ENCODE measurements at places on chromosomes 7 and 10.
A peak's percentile ranks its signal among the peaks of the same experiment; 100 is the strongest.

DNA sequence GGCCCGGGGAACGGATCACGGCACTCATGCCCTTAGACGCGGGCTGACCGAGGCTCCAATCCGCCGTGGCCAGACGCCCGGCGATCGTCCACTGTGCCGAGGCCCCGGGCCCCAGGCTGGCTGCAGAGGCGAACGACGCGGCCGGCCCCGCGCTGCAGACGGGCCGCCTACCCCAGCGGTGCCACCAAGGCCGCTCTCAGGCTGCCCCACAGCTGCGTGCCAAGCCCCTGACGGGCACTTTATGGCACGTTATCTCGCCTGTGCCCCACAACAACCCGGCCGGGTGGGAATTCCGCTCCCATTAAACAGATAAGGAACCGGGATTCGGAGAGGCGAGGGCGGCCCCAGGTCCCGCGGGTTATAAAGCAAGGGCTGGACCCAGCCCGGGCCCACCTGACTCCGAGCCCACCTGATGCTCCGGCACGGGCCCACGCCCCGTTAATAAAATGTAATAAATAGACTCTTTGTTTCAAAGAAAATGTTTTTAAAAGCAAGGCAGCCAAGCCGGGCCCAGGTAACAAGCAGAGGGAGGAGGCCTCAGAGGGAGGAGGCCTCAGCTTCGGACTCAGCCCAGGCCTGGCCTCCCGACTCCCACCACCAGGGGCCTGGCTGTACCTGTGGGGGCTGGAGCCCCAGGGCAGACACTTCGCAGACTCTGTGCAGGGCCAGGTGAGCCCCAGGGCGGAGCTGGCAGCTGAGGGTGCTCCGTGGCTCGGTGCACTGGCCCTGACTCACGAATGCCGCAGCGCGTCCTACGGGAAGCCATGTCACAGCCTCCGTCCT, 79.7 kb downstream of the FOXL3 start:
- no peak for DNase-seq

DNA sequence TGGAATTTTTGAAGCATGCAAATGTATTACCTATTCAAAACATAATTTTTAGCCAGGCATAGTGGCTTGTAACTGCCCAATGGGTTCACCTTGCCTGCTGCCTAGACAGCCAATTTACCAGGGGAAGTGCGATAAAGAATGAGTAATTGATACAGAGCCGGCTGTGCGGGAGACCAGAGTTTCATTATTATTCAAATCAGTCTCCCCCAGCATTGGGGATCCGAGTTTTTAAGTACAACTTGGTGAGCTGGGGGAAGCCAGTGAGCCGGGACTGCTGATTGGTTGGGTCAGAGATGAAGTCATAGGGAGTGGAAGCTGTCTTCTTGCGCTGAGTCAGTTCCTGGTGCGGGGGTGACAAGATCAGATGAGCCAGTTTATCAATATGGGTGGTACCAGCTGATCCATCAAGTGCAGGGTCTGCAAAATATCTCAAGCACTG, 29.1 kb upstream of the NRBF2 start:
- no peak for DNase-seq

- no peak for DNase-seq
Observed at GRCh38 chr7:106619213-106619612, 41.7 kb downstream of the CCDC71L start.

GRCh38 chr7:134374291-134374690, 57.6 kb upstream of the SLC35B4 start:
- DNase-seq, result no peak

GRCh38 chr7:123485187-123485586, 49.2 kb downstream of the IQUB start:
- no peak for DNase-seq

DNA sequence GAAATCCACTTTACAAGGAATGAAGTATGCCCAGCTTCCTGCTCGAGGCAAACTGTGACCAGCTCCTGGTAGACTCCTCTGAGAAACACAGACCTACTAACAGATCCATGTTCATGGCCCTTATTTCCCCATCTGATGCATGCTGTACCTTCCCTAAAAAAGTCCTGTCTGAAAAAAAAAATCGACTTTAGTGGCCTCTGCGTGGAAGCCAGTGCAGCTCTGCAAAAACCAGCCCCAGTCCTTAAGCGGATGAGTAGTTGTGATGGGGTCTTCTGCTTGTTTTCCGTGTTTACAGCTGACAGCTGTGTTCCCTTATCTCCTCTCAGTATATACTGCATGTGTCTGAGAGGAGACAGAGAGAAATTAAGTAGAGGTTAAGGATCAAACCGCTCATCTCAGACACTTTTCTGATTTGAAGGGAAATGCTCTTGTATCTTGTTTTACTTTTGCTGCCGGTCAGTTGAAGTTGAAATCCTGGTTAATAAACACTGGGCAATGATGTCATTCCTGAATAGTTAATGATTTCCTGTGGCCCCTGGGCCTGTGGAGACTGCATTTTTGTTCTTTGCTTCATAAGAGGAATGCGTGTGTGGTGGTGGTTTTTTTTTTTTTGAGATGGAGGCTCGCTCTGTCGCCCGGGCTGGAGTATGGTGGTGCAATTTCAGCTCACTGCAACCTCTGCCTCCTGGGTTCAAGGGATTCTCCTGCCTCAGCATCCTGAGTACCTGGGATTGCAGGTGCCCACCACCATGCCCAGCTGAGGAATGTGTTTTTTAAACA, 67.6 kb downstream of the DOCK1 start:
- peak; percentile 38 for DNase-seq

DNA sequence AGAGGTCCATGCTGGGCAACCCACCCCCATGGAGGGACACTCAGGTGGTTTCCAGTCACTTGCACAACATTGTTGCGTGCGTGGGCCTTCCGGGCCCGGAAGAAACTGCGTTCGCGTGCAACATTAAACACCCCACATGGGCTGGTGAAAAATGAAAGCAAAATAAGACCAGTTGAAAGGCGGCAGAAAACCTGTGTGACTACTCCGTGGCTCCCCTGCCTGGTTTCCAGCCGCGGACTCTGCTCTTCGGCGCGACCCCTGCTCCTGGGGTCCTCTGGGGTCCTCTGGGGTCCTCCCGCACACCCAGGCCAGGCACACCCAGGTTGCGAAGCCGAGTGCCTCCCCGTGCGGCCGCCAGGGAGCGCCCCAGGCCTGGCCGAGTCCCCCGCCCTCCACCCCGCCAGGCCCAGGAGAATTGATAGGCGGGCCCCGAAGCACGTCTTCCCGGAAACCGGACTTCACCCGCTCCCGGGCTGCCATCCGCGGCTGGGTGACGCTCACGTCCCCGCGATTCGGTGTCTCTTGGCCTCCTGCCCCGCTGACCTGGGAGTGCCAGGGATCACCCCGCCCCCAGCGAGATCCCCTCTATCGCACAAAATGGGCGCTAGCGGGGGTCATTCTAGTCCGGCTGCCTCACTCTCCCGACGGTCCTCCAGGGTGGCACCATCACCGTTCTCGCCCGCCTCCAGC, 1.9 kb upstream of the SH2D4B start:
- DNase-seq, result peak; percentile 72

GRCh38 chr10:93680412-93681047, 21.9 kb downstream of the FRA10AC1 start:
- peak; percentile 5 for DNase-seq

- DNase-seq, result no peak
Observed at GRCh38 chr10:27659786-27660185, 85.8 kb downstream of the MKX start.

GRCh38 chr7:139808427-139808826, 20.6 kb upstream of the TBXAS1 start:
- DNase-seq, result no peak

Measured in urothelium cell line (cell line).